NCI-H2081 (cell line): ENCODE measurements at places on chromosomes 3 and 15.
A peak's percentile ranks its signal among the peaks of the same experiment; 100 is the strongest.

GRCh38 chr15:31135523-31135922 lies 34.0 kb upstream of the TRPM1 start:
- no peak for DNase-seq

DNA sequence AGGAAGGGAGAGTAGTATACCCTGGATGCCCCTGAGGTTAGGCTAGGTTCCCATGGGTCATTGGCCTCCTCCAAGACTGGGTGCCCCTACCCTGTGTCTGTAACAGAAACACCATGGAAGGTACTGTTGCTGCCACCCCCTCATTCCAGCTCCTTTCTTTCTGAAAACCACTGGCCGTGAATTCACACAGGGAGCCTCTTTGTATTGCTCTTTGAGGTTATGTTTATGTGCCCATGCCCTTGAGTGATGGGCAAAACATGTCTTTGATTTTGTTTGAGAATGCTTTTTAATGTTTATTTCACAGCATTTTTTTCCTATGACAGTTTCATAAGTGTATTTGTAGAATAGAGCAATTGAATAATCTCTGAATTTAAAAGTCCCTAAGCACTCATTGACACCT lies 79.7 kb downstream of the RARB start:
- DNase-seq, result no peak

DNA sequence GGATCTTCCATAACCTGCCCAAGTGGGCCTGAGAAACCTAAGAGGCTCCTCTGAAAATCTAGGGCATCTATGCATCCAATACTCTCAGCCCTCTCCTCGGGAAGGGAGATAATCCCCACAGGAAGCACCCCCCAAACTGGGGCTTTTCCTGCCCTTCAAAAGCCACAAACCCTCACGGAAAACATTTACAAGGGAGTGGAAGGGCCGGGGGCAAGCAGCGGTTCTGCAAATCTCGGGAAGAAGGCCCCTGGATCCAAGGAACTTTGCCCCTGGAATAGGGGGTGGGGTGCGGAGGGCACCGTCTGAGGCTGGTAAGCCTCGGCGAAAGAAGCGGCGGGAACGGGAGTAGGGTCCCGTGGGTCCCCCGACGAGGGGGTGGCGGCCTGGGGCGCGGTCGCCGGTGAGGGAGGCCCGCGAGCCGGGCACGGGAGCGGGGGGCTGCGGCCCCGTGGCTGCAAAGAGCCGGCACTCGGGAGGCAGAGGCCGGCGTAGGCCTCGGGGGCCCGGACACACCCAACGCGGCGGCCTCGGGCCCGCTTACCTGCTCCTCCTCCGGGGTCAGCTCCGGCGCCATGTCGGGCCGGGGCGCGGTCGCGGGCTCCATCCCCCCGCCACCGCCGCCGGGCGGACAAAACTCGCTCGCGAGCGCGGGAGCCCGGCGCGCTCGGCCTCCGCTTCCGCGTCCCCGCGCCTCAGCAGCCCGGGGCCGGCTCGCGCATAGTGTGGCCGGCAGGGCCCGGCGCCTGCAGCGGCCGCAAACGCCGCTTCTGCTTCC lies 755 bp downstream of the PTPN9 start:
- DNase-seq, result no peak

DNA sequence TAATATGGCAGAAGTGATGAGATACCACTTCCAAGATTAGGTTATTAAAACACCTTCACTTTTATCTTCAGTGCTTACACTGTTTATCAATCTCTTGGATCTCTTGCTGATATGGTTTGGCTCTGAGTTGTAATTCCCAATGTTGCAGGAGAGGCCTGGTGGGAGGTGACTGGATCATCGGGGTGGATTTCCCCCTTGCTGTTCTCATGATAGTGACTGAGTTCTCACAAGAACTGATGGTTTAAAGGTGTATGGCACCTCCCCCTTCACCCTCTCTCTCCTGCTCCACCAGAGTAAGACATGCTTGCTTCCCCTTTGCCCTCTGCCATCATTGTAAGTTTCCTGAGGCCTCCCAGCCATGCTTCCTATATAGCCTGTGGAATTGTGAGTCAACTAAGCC lies 11.8 kb downstream of the GOLIM4 start:
- no peak for DNase-seq

GRCh38 chr3:88149101-88149508 lies 654 bp upstream of the C3orf38 start:
- peak; percentile 62 for DNase-seq

GRCh38 chr15:49415149-49415548 lies 7.9 kb upstream of the FGF7 start:
- no peak for DNase-seq
